ENCODE measurements at places on chromosomes 12 and 14.

GRCh38 chr12:88520436-88520820 lies 59.8 kb downstream of the KITLG start:
- no peak for DNase-seq

DNA sequence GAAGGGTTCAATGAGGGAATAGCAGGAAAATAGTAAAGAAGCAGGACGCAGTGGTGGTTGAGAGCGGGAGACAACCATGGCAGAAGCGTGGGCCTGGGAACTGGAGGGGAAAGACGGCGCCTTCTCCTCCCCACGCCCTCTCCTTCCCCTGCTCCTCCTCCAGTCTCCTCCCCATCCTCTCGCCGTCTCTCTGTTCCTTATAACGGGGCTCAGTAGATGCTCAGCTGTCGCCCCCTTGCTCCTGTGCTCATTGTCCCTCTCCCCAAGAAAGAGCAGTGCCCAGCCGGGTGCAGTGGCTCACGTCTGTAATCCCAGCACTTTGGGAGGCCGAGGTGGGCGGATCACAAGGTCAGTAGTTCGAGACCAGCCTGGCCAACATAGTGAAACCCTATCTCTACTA lies 142.0 kb downstream of the BCL11B start:
- no peak for DNase-seq

GRCh38 chr14:66046591-66046990 lies 439.6 kb upstream of the CCDC196 start:
- no peak for DNase-seq

DNA sequence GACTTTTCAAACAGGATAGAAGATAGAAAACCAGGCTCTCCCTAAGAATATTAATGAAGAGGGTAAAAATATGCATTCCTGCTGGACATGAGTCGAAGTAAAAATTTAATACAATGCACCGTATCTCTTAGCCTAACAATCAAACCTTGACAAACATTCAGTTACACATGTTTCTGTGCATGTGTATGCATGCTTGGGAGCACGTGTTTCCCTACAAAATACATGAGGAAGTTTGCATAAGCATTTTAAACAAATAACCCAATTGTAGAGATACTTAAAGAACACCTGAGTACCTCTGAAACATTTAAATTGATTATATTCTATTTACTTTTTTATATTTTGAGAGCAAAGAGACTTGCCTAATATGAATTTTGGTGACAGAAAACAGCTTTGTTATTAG lies 1763.7 kb upstream of the SEL1L start:
- no peak for DNase-seq

- no peak for DNase-seq
Measured at GRCh38 chr12:2051700-2052621, 826 bp upstream of the CACNA1C start.

GRCh38 chr12:38961012-38961411 lies 55.6 kb upstream of the CPNE8 start:
- DNase-seq, result no peak

GRCh38 chr12:106552228-106552627 lies 30.6 kb upstream of the RFX4 start:
- DNase-seq, result no peak

- DNase-seq, result no peak
Measured at GRCh38 chr14:101108579-101109346, 205.2 kb upstream of the RTL1 start.

GRCh38 chr14:67456732-67457131 lies 31.8 kb downstream of the TMEM229B start:
- no peak for DNase-seq

- DNase-seq, result no peak
Measured at GRCh38 chr12:62517887-62518286, 51.3 kb downstream of the MON2 start.

- no peak for DNase-seq
Measured at GRCh38 chr14:53807542-53807941, 149.1 kb downstream of the BMP4 start.

DNA sequence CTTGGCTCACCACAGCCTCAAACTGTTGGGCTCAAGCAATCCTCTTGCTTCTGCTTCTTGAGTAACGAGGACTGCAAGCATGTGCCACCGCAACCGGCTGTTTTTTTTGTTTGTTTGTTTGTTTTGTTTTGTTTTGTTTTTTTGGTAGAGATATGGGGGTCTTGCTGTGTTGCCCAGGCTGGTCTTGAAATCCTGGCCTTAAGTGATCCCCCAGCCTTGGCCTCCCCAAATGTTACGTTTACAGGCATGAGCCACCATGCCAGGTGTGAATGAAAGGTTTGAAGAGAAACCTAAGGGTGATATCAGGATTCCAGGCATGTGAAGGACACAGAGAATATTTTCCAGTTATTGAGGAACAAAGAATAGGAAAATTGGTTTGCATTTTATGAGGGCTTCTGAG lies 45.0 kb downstream of the ANO6 start:
- DNase-seq, result no peak

DNA sequence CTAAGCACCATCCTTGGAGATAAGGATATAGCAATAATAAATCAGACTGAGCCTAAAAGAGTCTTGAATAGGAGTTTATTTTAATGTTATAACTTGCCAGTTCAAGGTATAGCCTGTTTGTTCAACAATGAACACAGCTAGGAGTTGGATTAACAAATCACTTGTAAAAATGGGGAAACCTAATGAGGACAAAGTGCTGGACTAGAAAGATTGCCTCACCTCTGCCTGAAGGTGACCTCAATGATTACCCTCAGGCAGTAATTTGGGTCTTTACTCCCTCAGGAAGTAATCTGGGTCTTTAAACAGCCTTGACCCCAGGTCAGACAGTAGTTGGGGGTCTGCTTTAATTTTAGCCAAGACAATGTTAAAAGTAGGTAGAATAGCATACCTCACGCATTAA lies 35.5 kb upstream of the CDKL1 start:
- no peak for DNase-seq

DNA sequence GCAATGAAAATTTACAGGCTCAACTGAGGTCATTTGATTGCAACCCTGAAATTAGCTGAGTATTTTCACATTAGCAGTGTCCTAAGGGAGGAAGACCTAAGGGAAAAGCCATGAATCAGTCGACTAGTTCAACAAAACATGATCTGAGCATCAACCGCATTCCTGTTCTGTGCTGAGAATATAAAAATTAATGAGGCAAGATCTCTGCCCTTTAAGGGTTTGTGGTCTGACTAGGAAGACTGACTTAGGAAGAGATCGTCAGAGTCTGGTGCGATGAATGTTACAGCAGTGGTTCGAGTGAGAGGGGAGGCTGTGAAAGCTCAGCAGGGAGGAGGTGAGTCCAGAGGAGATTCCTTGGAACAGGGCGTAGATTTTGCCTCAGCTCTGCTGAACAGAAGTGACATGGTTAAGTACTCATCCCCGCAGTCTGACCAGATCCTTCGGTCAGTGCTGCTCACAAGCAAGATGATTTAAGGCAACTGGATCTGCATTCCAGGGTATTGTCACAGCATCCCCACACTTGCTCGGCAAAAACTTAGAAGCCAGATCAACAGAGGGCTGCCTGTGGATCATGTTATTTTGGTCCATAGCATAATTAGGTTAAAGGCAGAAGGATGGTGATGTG lies 49.6 kb downstream of the BMAL2 start:
- no peak for DNase-seq

GRCh38 chr14:56414236-56414635 lies 165.4 kb upstream of the TMEM260 start:
- no peak for DNase-seq

GRCh38 chr14:94562941-94563883 lies 2.0 kb downstream of the SERPINA4 start:
- DNase-seq, result no peak

GRCh38 chr14:75366963-75367362 lies 60.9 kb upstream of the JDP2 start:
- no peak for DNase-seq

- no peak for DNase-seq
Measured at GRCh38 chr12:117090388-117090787, 8.8 kb downstream of the TESC start.

DNA sequence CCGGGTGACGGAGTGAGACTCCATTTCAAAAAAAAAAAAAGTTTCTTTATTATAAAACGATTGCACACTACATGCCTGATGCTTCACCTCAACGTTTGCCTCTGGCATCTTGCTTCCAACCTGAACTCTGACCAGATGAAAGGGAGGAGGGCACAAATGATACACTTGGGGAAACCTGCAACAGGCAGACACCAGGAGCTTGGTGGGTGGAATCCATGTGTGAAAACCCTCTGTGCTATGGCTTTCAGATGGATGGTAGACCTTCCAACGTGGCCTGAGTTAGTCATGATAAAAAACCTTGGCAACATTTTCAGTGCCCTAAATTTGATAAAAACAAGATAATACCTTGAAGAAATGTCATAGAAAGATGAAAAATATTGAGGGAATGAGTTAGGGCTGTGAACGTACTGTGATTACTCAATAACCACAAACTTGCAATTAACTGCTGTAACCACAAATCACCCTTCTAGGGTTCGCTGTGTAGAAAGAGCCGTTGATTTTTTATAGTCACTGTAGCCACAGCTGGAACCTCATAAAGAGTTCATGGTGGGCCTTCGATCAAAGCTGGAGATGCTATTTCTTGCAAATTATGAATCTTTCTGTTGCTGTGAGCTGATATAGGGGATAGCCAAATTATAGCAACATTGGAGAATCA lies 26.1 kb upstream of the GZMB start:
- no peak for DNase-seq

GRCh38 chr14:96486705-96487104 lies 15.5 kb upstream of the PAPOLA start:
- no peak for DNase-seq

DNA sequence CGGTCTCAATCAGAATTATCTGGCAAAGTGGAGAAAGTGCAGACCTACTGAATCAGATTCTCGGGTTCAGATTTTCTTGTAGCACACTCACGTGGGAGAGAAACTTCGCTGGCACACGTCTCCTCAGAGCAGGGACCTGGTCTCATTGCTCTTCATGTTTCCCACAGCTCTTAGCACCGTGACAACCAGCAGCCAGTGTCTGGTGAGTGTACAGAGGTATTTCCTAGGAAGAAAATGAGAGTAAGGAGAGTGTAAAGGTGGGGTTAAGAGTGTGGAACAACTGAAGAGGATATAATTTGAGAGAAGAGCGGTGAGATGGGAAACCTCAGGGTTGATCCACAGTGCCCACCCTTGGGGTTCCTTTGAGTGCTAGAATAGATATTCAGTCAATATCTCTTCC lies 89.2 kb downstream of the ARF6 start:
- DNase-seq, result no peak

DNA sequence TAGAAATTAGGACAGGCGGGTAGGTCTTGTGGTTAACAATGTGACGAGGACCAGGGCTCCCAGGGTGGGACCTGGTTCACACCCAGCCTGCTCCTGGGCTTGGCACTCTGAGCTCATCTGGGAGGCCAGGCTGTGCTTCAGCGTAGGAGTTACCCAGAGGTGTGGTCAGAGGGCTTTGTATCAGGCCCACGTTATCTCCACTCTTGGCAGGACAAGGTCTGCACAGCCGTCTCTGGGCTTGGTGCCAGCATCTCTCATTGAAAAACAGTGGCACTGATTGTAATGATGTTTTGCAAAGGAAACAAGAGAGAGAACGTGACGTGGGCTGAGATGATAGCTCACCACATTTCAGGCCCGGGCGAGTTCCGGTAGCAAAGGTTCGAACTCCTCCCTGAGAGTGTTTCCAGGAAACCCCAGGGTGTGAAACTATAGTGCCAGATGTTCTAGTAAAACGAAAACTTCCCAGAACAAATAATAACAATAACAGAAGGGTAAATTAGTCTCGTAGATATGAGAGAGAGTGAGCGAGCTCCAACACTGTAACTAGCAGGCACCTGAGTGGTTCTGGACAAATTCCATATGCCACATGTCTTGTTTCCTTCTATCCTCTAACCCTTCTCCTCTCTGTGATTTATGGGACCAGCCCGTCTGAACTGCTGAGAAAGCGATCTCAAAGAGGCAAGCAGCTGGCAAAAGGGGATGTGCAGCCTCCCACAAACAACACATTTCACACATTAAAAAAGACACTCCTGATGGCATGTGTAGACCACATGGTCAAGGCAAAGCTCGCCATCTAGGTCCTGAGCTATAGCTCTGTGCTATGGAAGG lies 227.3 kb downstream of the KTN1 start:
- DNase-seq, result peak; percentile 97

DNA sequence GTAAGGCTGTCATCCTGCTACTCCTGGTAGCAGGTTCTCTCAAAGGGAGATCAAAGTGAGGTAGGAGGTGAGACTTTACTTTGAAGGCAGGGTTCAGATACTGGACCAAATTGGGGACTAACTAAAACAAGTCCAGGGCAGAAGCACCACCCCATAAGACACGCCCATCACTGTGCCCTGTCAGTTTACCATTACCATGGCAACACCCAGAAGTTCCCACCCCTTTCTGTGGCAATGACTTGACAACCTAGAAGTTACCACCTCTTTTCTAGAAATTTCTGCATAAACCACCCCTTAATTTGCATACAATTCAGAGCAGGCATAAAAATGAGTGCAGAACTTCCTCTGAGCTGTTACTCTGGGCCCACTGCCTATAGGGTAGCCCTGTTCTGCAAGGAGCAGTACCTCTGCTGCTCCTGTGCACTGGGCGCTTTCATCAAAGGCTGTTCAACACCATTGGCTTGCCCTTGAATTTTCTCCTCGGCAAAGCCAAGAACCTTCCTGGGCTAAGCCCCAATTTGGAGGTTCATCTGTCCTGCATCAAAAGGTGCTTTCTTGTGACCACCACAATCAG lies 64.8 kb upstream of the MAX start:
- no peak for DNase-seq

DNA sequence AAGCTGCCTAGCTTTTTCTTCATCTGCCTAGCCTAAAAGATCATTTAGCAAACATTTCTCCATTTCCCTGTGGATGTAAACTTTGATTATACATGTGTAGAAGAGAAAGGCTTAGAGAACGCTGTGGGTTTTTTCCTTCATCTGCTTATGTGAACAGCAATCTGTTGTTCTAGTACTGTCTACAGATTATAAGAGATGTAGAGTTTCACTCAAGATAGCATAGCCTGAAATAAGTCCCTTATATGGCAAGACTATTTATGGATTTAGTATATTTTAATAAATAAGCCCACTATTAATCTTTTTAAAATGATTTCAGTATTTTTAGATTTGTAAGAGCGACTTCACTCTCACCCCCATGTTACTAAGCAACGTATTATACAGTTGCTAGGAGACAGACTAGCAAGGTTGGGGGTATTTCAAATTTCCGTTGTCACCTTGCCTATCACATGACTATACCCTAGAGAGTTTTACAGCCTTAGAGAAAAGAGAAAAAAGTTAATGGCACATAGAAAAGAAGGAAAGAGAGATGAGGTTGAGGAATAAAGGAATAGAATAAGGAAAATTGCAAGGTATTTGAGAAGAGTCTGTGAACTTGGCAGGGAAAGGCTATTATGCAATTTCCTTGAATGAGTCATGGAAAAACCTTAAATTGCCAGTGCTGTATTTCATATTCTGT lies 12.2 kb upstream of the TUBA1A start:
- DNase-seq, result peak; percentile 66

GRCh38 chr12:71652656-71653055 lies 11.0 kb downstream of the ZFC3H1 start:
- DNase-seq, result no peak
